ENCODE measurements at places on chromosomes 1 and 21.

DNA sequence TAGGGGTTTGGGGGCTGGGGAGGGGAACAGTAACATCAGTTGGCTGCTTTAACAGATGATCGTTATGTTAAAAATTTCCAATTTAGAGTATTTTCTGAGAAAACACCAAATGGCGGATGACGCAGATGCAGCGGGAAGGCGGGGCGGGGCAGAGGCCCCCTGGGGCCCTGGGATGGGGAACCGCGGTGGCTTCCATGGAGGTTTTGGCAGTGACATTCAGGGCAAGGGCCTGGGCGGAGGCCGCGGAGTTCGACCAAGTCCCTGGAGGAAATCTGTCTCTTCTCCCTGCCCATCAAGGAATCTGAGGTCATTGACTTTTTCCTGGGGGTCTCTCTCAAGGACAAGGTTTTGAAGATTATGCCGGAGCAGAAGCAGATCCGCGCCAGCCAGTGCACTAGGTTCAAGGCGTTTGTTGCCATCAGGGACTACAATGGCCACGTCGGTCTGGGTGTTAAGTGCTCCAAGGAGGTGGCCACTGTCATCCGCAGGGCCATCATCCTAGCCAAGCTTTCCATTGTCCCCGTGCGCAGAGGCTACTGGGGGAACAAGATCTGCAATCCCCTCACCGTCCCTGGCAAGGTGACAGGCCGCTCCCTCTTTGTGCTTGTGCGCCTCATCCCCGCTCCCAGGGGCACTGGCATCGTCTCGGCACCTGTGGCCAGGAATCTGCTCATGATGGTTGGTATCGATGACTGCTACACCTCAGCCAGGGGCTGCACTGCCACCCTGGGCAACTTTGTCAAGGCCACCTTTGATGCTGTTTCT is 310.2 kb downstream of the PTPRC start:
- DNase-seq, result no peak

GRCh38 chr1:73106931-73107330 is 824.6 kb upstream of the NEGR1 start:
- no peak for DNase-seq

DNA sequence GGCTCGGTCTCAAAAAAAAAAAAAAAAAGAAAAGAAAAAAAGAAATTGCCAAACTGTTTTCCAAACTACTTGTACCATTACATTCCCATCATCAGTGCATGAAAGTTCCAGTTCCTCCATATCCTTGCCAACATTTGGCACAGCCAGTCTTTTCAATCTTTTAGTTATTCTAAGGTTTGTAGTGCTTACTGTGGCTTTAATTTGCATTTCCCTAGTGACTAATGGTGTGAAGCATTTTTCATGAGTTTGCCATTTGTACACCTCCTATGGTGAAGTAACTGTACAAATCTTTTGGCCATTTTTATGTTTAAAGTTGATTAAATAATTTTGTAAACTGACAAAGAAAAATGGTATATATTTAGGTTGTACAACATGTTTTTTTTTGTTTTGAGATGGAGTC is 70.7 kb downstream of the DEGS1 start:
- DNase-seq, result no peak

DNA sequence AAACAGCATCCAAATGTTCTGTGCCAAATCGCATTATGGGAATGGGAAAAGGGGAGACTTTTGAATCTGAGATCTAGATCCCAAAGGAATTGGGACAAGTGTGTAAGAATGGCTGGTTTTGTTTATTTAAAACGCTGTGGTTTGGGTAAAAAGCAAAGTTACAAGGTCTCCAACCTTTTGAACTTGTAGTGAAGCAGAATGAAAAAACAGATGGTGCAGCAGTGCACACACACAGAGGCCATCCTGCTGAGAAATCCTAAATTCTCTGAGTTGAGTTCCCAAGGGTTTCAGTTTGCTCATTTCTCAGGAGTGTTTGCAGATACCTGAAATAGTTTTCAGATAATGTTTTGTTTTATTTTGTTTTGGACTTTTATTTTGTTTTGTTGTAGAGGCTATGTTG is 80.2 kb upstream of the CD1D start:
- no peak for DNase-seq

- no peak for DNase-seq
Measured at GRCh38 chr1:68269637-68270430, 37.5 kb upstream of the WLS start.

DNA sequence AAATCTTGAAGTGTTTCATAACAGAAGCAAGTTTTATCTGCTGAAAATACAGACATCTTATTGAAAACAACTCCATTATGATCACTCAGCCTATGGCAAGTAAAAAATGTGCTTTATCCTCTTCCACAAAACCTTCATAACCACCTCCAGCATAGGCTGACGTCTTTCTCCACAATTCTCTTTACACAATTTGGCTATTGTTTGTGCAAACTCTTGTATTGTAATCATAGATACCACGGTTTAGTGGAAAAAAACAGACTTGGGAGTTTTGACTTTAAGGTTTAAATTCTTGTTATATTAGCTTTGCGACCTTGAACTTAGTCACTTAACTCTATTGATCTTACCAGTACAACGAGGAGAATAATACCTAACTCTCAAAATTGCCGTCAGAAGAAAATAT is 126.1 kb downstream of the PLD5 start:
- no peak for DNase-seq

Measured in thyroid gland (tissue), 4 donors.